Nucleus accumbens (tissue), 56 donors: ENCODE measurements at places on chromosomes 12 and 14.
A peak's percentile ranks its signal among the peaks of the same experiment; 100 is the strongest.

GRCh38 chr14:105389976-105390848 is 8.1 kb upstream of the TEX22 start:
- DNase-seq: no peak

DNA sequence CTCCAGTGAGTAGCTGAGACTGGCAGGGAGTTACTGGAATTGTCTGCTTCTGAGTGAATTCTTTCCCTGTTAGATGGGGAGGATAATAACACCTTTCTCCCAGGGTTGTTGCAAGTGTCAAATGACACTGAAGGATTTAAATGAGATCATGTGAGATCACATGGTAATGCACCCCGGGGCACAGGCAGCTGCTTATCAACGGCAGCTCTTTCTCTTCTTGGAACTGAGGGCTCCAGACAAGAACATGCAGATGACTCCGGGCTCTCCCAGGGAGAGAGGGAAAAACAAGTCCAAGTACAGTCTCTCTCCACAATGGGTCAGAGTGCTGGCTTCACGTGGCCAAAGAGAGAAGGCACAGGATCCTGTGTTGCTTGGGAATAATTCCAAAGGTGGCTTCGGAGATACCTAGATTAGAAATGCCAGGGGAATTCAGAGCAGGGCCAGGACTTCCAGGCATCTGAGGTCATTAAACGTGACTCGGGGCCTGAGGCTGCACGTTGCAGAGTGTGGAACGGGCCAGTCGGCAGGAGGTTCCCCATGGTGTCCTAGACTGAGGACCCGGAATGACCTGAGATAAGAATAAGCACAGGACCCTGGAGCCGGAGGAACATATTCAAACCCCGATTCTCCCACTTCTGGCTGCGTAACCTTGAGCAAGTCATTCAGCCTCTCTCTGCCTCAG is 109.2 kb downstream of the PRMT8 start:
- DNase-seq: no peak

- DNase-seq: no peak
Observed at GRCh38 chr14:48937541-48938195, 648.5 kb downstream of the RPS29 start.

- DNase-seq: no peak
Observed at GRCh38 chr12:16020031-16020430, 108.9 kb downstream of the DERA start.

GRCh38 chr12:87612996-87613395 is 416.2 kb downstream of the C12orf50 start:
- no peak for DNase-seq

- no peak for DNase-seq
Observed at GRCh38 chr14:75088566-75089373, 19.3 kb downstream of the ZC2HC1C start.

DNA sequence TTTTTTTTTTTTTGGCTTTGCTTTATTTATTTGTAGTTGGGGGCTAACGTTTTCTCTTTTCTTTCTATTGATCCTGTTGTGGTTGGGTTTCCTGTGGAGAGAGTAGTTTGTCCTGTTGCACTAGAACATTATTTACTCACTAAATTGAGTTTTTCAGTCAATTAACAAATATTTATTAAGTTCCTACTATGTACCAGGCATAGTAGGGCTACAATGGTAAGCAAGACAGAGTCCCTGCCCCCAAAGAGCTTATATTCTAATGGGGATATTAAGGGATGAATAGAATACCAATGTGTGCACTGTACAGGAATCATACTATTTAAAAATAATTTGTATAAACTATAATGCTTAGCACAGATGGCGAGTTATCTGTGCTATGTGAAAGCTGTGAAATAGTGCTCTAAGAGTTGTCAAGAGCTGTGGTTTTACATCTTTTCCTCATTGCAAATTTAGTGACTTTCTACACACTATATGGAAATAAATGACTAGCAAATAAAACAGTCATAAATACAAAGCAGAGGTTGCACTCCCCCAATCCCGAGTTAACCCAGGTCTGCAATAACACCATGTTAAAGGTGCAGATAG is 94.9 kb downstream of the GPR135 start:
- no peak for DNase-seq

DNA sequence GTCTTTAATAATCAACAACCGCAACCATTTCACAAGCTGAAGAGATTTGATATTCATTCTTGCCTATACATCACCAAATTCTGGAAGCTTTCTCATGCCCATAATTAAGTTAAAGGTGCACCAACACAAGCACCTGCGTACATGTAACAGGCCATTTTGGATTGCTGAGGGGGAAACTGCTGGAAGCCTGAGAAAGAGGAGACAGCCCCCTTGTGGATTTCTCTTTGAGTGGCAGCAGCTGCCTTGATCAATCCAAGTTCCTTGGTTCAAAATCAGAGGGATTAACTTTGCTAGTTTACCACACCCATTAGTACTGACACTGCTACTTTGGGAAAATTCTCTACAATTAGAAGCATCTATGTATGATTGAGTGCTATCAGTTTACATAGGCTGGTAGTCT is 321.1 kb downstream of the NOVA1 start:
- DNase-seq: no peak

GRCh38 chr12:88445705-88446394 is 134.4 kb downstream of the KITLG start:
- DNase-seq: no peak

DNA sequence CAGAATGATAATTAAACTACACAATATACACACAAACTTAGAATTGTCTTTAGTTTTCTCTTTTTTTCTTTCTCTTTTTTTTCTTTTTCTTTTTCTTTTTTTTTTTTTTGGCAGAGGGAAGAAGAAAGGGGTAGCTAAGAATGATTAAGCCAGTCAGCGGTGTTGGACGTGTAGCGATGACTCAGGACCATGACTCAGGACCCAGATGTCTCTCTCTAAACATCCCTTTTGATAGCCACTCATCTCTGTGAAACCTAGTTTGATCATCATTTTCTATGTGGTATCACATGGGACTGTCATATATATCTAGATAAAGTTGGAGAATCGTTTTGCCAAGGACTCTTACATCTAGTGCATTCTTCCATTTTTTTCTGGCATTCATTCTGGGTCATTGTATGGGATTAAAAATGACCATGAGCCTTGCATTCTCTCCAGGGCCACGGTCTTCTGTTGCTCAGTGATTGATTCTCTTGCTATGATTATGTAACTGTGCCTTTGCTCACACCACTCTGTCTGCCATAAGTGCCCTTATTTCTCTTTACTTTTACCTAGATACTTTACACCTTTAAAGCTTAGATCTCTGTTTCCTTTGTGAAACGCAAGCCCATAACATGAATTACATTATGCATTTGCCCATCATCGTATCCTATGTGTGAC is 26.6 kb upstream of the NRXN3 start:
- DNase-seq: no peak

DNA sequence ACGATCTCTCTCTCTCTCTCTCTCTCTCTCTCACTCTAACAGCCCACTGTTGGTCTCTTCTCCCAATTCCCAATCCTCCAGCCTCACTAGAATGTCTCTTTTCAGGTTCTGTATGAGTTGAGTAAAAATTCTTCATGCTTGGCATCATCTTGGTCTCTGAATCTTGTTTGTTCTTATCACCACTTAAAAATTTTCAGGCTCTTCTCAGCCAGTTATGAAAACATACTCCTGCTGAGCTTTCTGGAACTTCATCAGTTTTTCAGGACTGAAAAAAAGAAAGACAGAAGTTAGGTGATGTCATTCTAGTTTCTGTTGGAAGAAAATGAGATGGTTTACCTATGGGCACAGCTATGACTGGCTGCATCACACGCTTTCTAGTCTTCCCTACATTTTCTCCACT is 11.5 kb upstream of the IL22 start:
- DNase-seq: no peak

DNA sequence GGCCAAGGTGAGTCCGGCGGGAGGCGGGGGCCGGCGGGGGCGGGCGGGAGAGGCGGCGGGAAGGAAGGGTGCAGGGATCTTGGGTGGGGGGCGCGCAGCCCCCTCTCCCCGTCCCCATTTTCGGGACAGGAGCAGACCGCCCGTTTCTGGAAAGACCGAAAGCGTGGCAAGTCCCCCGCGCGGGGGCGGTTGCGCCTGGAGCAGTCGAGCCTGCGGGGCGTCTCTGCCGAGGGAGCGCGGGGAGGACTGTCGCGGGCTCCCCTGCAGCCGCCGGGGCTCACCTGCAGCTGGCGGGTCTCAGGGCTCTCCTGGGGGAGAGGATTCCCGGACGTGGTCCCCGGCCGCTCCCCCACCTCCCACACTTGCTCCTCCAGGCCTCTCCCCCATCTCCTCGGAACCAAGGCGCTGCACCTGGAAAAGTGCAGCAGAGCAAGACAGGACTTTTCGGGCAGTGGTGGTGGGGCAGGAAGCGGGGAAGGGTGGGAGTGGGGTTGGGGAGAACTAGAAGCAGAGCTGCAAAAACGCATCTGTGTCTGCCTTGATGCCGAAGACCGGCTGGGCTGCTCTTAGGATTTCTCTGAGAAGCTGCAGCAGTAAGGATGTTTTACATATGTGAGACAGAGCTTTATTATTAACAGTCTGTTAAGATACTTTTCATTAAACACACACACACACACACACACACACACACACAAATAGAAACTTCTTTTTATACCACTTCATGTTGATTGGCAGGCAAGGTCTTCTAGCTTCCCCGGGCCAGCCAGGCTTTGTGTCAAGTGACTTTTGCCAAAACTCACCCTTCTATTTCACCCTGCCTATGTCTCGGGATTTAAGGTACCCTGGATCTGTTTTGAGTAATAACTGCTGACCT is 677 bp downstream of the C12orf75 start:
- no peak for DNase-seq

DNA sequence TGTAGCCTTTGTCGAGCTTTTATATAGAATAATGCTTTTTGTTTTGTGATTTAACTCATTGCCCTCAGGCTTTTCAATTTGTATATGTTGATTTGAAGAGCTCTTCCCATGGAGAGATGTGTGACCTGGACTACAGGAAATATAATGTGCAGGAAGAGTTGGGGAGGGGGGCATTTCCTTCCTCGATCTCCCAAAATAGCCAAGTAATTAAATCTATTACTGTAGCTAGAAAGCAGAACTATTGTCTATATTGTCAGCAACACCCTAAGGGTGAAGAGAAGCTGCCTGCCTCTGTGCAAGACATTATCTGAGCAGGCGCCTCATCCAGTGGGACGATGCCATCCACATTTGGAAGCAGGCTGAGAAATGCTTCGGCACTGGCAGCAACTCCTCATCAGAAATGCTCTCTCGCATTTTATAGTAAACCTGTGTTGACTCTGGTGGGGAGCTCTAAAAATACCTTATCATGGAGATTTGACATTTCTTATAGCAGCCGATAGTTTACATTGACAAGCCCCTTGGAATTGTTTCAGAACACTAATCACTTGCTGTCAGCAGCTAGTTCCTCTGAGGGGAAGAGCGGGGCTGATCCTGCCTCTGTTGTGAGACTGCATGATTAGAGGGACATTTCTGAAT is 392.5 kb upstream of the RGS6 start:
- peak; percentile 25 for DNase-seq

DNA sequence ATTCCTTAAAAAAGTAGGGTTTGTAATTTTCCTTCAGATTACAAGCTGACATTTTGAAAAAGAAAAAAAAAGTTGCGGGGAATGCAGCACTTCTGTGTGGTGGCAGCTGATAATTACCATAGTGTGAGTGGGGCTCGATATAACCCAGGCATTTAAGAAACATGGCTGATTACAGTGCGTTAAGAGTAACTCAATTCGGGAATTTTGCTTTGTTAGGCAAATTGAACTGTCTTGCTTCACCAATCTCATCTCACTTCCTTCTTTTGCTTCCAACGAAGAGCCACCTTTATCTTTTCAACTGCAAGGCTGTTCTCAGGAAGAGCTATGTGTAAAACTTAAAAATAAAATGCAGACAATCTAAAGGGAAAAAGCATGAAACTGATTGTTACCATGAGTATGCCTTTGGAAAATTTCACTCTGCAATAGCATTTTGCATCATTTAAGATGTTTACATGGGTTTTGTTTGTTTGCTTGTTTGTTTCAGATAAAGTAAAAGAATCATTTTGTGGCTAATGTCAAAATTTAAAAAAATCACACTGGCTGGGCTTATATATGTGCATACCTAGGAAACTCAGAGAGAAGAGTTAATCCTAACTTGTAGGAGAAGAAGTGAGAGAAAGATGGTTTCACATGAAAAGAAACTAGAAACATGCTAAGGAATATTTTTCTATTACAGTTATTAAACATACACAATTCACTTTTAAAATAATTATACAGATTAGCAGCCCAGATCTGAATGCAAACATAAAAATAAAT is 295.9 kb upstream of the ATP2B1 start:
- DNase-seq: no peak

GRCh38 chr12:122842505-122843405 is 7.5 kb downstream of the HIP1R start:
- DNase-seq: no peak

- no peak for DNase-seq
Observed at GRCh38 chr14:96922986-96923385, 125.8 kb downstream of the VRK1 start.

DNA sequence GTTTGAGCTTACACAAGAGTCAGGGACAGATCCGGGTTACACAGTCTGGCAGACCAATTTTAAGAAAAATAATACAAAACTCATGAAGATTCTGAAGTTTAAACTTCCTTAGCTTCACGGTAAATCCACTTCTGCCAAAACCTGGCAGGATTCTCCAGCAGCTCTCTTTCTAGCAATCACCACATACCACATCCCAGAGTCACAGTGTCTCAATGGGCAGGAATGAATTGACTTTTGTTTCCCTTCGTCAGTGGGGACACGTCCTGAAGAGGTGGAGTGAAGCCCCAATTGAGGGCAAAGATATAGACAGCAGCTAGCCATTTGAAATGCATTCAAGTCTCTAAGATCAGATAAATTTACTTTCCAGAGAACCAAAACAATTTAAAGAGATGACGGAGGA is 117.1 kb upstream of the ARHGAP5 start:
- DNase-seq: no peak

GRCh38 chr12:116257215-116257614 is 20.3 kb downstream of the MED13L start:
- DNase-seq: no peak

DNA sequence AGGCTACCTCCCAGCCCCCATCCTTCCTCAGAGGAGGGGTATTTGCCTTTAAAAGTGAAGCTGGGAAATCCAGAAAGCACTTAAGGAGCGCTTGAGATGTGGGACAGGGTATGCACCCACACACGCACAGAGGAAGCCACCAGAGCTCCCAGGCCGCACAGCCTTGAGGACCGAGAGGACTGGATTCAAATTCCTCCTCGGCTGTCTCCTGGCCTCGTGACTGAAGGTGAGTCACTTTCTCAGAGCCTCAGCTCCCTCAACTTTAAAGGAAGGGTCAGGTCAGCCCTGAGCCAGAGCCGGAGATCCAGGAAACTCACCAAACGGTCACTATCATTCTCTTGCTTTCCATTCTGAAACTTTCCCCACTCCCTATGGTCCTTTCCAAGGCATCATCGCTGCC is 37.6 kb downstream of the BCL11B start:
- no peak for DNase-seq
